ENCODE measurements at places on chromosomes 3 and 15.

GRCh38 chr3:31937225-31937624 lies 43.8 kb downstream of the OSBPL10 start:
- DNase-seq = no peak

- no peak for DNase-seq
Measured at GRCh38 chr15:70127288-70127746, 29.6 kb upstream of the TLE3 start.

DNA sequence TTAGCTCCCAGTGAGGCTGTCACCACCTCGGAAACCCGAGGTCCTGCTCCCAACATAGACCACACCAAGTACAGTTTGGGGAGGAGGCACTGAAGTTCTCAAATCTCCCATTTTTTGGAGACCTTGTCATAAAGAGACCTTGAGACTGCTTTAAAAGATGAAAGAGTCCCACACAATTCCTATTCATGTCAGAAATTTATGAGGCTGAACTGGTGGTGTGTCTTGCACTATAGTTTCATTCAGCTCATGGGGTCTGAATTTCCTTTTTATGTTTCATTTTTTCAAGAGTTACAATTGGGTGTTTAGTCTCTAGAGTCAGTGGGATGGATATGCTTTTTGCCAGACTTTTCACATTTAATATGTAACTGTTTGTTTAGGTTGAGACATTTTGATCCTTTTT lies 318.1 kb upstream of the LRRFIP2 start:
- no peak for DNase-seq

DNA sequence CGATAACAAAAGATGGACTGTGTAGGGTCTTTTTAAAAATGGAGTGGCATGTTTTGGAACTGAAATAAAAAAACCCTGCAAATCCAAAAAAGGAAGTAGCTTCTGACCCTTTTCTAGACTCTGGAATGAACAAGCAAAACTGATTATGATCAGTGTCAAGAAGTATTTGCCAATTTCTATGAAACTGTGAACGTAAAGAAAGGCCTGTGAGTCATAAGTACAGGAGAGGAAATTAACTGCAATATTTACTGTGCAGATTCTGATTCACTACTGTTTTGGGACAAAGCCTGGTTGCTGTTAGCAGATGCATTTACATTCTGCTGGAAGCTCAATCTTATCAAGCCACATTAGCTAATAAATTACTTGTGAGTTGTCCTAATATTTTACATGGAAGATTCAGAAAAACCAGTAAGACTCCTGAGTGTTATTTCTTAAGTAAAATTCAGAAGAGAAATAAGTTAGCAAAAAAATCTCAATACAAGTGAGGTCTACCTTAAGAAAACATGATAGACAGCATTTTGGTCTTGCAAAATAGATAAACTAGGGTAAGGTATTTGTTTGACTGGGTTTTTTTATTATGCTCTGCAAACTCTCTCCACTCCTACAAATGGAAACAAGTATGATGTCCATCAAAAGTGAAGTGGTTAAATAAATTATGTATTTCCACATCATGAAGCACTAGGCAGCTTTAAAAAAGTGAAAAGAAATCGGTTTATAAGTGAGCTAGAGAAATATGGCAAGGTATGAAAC lies 90.2 kb upstream of the LMOD3 start:
- no peak for DNase-seq

GRCh38 chr3:185767002-185767688 lies 57.7 kb downstream of the IGF2BP2 start:
- DNase-seq = no peak

DNA sequence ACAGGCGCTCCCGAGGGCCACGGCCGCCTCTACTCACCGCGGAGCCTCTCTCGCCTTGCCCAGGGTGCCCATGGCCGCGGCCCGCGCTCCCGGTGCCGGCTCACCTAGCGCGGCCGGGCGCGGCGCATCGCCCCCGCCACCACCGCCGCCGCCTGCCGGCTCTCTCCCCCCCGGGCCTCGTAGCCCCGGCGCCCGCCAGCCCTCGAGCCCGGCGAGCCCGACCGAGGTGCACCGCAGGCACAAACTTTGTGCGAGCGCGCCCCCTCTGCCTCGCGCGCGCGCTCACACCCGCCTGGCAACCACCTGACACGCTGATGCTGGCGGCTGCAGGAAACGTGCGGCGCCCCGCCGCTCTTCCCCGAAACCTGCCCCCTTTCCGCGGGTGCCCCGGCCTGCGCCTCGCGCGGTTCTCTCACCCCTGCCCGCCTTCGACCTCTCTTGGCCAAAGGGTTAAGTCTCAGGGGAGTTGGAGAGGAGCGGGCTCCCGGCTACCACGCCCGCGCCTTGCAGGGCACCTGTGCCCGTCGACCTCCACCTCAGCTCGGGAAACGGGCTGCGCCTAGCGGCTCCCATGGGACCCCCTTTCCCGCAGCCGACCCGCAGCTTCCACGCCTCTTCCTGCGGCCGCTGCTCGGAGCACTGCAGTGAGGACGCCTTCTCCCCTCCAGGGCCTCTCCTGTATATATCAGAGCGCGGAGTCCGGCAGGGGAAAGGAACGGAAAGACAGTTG lies at the start of gene RASGRP1:
Gene RASGRP1 (minus strand): TSS at position 258 of the 730 bp plus-strand sequence. CDS start 186 bp downstream, at position 72.
- peak; percentile 84 for DNase-seq

DNA sequence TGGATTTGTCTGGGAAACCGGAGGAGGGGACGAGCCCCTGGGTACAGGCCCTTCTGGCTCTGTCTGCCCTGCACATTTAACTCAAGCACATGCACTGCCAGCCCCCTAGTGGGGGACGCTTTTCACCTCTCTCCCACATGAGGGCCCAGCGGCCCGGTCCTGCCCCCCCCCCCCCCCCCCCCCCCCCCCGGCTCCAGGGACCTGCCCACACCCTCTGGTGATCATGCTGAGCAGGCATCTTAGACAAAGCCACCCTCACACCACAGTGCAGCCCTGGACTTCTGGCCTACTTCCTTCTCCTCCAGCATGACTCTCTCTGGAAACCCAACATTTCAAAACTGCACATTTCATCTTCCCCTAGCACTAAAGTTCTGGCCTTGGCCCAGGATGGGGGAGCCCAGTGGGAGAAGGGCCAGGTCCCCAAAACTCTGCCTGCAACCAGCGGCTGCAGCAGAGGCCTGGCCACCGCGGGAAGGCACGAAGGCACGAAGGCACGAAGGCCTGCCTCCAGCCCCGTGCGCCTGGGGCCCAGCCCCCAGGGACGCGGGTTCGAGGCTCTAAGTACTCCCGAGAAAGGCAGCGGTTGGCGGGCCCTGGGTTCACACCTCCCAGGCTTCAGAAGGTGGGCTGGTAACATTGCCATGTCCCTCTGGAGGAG lies 14.1 kb downstream of the KLF15 start:
- no peak for DNase-seq

GRCh38 chr15:95973566-95974256 lies 356.8 kb upstream of the NR2F2 start:
- no peak for DNase-seq

GRCh38 chr15:77030928-77031375 lies 36.0 kb downstream of the PSTPIP1 start:
- DNase-seq = peak; percentile 1

DNA sequence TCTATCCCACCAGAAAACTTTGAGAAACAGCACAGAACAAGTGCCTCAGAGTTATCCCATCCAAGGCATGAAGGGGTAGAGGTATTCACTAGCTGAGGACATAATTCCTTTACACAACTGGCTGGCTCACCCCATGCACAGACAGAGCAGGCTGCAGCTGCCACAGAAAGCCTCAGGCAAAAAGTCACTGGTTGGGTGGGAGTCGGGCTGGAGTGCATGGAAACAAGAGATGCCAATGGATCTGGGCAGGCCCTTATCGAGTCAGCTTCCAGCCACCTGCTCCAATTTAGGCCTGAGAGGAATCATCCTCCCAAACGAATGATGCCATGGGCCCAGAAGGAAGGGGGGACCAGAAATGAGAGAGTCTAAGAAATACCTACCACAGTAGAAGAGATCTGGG lies 83.0 kb downstream of the RSL24D1 start:
- no peak for DNase-seq

DNA sequence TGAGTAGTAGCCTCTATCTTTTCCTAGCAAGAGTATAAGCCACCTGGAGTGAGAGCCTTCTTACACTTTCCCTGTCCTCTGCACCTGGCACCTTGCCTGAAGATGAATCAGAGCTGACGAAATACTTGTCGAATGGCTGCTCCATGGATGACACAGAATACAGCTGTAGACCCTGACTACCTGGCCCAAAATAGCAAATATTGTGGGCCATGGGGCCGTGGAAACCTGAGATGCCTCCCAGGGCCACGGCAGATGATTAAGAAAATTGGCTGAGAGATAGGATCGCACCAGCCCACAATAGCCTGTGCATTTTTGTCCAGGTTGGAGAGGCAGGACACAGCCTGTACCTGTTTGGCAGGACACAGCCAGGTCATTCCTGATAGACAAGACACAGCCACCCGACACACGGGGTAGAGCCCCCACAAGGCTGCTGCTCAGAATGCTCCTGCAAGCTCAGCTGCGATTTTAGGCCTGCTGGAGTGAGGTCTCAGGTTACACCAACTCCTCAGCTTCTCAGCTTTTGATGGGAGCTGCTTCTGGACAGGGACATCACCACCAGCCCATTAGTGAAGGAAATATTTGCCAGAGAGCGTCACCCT lies 22.9 kb upstream of the TPM1 start:
- no peak for DNase-seq

DNA sequence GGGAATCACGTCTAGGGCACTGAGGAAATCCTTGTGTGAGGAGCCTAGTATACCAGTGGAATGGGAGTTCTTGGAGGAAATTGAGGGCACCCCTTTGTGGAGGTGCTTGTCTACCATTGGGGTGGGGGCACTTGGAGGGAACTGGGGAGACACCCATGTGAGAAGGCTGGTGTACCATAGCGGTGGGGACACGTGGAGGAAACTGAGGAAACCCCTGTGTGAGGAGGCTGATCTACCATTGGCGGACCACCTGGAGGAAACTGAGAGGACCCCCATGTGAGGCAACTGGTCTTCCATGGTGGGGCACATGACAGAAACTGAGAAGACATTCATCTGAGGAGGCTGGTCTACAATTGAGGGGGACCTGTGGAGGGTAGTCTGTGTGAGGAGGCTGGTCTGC lies 164.5 kb downstream of the FBLN2 start:
- DNase-seq = no peak

DNA sequence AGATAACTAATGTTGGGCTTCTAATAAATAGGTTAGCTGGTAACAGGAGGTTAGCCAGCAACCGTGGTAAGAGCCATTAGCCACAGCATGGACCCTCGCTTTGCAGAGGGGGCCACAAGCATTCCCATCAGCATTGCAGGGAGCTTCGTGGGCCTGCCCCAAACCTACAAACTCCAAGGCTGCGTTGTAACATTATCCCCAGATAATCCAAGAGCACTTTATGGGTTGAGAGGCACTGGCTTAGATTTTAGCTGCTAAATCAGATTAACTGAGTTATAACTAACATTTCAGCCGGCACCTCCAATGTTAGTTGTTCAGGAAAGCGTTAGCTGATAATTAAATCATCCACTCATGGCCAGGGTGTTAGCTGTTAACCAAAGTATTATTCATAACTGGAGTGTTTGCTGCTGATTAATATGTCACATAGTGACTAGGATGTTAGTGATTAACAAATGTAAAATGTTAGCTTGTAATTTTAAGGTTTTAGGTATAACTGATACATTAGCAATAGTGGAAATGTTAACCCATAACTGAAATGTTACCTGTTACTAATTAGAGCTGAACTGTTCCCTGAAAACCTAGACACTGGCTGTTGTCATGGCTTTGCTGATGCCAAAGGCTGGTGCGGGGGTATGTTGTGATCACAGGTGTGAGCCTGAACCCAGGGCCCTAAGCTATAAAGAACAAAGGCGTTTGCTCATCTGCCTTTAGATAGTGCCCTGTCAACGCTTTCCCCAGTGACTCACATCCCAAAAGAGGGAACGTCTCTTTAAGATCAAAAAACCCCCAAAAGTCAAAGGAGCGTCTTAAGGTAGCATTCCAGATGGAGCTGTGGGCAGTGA lies 56.2 kb downstream of the SLC6A6 start:
- peak; percentile 40 for DNase-seq

DNA sequence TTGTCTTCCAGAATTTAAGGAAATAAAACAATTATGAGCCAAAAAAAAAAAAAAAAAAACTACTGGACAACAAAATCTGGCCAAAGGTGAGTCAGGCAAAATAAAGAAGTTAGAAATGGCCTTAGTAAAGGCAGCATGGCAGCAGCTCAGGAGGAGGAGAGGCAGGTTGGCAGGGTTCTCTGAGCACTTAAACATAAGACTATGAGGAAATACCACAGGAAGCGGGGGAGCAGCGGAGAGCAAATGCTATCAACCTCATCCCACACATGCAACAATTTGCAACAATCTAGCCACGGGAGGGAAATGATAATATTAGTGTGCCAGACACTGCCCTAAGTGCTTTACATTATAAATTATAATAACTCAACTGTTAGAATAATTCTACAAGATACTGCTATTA lies 247.3 kb upstream of the NSMCE3 start:
- no peak for DNase-seq

DNA sequence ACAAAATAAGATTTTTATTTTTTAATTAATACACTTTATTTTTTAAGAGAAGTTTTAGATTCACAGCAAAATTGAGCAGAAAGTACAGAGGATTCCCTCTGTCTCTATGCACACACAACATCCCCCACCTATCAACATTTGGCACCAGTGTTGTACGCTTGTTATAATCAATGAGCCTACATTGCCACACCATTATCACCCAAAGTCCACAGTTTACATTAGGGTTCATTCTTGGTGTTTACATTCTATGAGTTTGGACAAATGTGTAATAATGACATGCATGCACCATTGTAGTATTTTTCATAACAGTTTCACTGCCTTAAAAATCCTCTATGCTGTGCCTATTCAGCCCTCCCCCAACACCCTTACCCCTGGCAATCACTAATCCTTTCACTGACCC lies 51.3 kb upstream of the TTBK2 start:
- no peak for DNase-seq

DNA sequence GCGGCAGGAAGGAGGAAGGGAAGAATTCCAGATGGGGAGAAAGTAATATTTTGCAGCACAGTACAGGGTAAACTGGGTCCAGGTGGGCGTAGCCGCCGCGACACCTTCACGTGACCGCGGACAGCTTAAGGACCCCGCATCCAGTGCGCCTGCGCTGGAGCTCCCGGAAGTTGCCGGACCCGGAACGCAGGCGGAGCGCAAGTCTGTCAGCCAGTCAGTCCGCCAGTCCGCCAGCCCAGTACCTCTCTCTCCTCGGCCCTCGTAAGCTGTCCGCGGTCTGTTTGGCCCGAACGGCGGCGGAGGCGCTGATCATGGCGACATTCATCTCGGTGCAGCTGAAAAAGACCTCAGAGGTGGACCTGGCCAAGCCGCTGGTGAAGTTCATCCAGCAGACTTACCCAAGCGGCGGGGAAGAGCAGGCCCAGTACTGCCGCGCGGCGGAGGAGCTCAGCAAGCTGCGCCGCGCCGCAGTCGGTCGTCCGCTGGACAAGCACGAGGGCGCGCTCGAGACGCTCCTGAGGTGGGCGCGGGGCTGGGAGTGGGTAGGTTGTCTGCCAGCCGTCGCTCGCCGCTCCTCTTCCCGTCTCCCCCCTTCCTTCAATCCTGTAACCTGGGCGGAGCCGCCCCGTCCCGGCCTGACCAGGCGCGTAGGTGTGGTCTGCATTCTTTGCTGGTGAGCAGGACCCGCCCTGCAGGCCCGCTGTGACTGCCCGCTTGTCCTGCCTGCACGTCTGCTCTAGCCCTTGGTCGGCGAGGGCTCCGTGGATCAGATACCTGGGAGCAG lies at the start of gene PDCD6IP:
Gene PDCD6IP (plus strand): TSS at position 213 of the 784 bp plus-strand sequence. CDS start 99 bp downstream, at position 312.
- peak; percentile 90 for DNase-seq
